ENCODE measurements at places on chromosomes 16 and 17.

DNA sequence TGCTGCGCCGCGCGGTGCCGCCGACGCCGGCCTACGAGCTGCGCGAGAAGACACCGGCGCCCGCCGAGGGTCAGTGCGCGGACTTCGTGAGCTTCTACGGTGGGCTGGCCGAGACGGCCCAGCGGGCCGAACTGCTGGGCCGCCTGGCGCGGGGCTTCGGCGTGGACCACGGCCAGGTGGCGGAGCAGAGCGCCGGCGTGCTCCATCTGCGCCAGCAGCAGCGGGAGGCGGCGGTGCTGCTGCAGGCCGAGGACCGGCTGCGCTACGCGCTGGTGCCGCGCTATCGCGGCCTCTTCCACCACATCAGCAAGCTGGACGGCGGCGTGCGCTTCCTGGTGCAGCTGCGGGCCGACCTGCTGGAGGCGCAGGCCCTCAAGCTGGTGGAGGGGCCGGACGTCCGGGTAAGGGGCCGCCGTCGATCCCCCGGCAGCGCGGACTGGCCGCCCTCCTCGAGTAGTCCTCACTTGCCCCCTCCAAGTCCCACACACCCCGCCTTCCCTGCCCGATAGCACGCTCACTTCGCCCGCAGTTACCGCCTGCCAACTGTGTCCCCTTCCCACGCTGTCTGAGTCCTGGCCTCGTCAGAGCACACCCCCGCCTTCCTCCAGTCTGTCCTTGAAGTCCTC lies 470 bp downstream of the MLYCD start:
- DNase-seq: peak; percentile 51

DNA sequence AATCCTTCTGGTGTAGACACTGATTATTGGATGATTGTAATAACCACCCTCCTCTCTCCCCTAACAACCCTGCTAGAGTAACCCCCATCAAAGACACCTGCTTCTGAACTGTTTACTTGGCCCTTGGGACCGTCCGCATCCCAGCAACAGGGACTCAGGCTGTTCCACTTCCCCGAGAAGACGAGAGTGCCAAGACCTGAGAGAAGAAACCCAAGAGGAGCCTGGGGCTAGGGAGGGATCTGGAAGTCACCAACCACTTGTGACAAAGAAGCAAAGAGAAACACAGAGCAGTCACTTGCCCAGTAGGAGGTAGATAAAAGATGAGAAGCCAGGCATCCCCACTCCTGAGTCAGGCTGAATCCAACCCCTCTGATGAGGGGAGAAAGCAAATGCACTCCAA lies 84.3 kb downstream of the CDH11 start:
- no peak for DNase-seq

GRCh38 chr16:14071576-14072271 lies 605 bp downstream of the MRTFB start:
- no peak for DNase-seq

DNA sequence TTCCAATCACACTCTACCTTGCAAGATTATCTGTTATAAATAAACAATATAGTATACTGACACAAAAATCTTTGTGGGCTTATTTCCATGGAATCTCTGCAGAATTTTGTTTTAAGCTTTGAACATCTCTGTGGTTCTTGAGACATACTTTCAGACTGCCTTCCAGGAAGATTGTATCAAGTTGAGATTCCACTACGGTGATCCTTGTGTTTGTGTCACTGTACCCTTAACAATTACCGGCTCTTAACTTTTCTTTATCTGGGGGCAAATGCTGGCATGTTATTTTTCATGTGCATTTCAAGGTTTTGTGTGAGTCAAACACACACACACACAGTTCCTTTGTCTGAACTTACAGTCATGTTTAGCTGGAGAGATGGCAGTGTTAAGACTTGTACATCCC lies 472.7 kb upstream of the HSBP1 start:
- DNase-seq: no peak

DNA sequence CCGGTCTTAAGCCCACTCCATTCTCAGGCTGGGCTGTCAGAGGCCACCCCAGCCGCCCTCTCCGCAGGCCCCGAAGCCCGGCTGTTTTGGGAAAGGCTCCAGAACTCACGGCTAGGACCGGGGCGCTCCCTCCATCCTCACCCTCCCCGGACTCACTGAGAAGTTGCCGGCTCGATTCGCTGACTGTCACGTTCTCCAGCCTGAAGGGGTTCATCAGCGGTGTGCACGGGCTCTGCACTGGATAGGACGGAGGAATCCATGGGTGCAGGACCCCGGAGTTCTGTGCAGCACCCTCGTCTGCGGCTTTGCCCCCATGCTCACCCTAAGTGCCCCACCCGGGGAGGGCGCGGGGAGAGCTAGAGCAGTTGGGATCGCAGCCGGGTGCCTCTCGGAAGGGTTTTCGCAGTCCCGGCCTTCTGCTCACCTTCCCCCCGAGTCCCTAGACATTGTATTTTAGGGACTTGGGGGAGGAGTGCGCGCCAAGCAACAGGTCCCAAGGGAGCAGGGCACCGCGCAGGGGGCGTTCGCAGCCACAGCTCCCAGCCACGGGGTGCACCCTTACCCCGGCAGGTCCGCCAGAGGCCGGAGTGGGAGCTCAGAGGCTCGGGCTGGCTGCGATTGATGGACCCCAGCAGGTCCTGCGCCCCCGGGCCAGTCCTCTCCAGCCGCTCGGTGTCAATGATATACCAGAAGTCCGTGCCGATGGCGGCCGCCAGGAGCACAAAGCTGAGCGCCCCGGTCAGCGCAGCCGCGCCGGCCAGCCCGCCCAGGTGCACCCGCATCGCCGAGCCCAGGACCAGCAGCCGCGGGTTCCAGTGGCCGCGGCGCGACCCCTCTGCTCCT lies 1.0 kb downstream of the TMEM114 start:
- DNase-seq: no peak

GRCh38 chr17:79412886-79413390 lies 197.9 kb downstream of the RBFOX3 start:
- no peak for DNase-seq

DNA sequence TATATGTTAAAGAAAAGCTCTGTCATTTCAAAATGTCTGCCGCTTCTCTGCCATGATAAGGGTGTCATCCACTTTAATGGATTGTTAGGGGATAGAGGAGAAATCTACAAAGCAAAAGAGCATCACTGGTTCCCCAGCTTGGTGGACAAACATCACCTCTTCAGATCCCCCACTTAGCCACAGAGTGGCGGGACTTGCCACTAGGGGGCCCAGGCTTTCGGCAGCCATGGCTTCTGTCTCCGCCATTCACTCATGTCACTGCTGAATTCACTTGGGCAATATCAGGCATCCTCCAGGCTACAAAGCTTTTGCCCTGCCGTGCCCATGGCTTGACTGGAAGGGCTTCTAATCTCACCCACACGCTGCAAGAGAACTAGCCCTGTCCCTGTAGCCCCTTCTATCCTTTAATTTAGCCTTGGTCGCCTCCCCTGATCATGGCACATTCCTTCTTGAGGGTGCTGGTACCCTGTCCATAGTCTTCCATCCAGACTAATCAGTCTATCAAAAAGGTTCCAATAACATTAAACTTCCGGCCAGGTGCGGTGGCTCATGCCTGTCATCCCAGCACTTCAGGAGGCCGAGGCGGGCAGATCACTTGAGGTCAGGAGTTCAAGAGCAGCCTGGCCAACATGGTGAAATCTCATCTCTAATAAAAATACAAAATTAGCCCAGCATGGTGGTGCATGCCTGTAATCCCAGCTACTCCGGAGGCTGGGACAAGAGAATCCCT lies 34.7 kb downstream of the SBK1 start:
- peak; percentile 58 for DNase-seq

GRCh38 chr16:30530163-30531037 lies 4.0 kb upstream of the ZNF768 start:
- DNase-seq: no peak

- no peak for DNase-seq
These were observed 70.6 kb downstream of the BCAS3 start for GRCh38 chr17:60748204-60748603.

GRCh38 chr17:79047291-79047920 lies 23.4 kb downstream of the C1QTNF1 start:
- DNase-seq: no peak

GRCh38 chr16:559411-560203 lies 587 bp upstream of the PRR35 start:
- no peak for DNase-seq

- no peak for DNase-seq
These were observed 74.3 kb downstream of the LMF1 start for GRCh38 chr16:896261-897199.

GRCh38 chr17:81906476-81907218 lies 4.6 kb downstream of the PCYT2 start:
- no peak for DNase-seq

- DNase-seq: no peak
These were observed 89.1 kb downstream of the SSH2 start for GRCh38 chr17:29840884-29841283.

DNA sequence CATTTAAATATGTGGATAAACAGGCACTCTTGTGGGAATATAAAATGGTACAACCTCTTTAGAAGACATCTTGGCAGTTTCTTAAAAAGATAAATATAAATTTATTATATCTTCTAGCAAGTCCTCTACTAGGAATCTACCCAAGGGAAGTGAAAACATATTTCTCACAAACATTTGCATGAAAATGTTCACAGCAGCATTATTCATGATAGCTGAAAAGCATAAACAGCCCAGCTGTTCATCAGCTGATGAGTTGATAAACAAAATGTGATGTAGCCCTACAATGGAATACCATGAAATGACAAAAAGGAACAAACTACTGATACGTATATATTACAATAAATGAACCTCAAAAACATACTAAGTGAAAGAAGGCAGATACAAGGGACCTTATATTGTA lies 12.0 kb downstream of the DGKE start:
- no peak for DNase-seq

DNA sequence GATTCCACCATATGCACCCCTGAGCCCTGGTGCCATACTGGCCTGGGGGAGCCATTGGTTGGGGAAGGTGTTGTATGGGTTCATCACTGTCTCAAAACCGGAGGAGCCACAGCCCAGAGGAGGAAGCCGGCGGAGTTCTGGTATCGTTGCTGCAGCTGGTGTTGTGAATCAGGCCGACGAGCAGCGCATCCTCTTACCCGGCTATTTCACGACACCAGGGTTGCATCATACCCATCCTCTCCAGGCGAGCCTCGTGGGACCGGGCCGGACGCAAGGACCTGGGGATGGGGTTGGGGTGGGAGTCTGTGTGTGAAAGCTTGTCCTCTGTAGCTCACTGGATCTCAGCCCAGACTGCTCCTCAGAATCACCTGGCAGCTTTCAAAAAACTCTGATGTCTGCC lies 6.6 kb upstream of the SLC12A3 start:
- DNase-seq: no peak

GRCh38 chr17:4307179-4307930 lies 43.6 kb upstream of the ANKFY1 start:
- no peak for DNase-seq

- no peak for DNase-seq
These were observed 98.2 kb downstream of the ADAMTS18 start for GRCh38 chr16:77336637-77337036.

DNA sequence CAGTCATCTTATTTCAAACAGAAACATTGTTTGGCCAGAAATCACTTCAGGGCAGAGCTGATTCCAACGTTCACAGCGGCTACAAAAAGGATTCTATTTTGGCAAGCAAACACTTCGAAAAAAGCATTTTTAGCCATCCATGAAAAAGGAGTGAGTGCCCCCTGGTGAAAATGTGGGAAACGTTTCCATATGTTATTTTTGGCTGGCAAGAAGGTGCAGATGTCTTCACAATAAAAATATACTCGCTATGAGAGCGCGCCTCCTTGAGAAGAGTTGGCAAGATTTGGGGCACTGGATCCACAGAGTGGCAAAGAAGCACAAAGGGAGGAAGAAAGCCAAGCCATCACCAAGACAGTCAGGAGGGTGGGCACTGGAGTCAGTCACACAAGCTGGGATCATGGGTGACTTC lies 191.1 kb downstream of the CHD9NB start:
- DNase-seq: no peak

DNA sequence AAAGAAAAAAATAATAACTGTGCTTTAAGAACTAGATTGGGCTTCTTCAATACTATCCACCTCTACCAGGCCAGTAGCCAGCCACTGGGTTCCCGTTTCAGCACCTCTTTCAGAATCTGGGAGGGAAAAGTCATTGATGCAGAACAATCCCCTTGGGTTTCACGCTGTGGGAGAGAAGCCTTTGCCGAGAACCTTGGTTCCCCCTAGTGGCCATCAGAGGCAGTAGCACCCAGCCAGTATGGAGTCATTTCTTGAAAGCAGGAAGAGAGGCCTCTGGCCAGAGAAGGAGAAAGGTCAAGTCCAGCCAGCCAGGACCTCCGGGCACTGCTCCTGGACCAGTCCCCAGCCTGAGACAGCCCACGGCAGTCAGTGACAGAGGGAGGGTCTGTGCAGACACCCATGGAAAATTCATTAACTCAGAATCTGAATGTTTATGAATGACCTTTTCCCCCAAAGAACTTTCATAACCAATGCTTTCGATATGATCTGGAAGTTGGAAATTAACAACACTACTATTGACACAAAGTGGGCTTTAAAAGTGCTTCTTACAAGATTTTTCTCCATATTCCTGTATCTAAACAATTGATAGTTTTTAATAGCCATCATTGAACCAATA lies 51.2 kb upstream of the CDH5 start:
- peak; percentile 26 for DNase-seq

- DNase-seq: no peak
These were observed 3.3 kb downstream of the SULT1A1 start for GRCh38 chr16:28606291-28607115.

DNA sequence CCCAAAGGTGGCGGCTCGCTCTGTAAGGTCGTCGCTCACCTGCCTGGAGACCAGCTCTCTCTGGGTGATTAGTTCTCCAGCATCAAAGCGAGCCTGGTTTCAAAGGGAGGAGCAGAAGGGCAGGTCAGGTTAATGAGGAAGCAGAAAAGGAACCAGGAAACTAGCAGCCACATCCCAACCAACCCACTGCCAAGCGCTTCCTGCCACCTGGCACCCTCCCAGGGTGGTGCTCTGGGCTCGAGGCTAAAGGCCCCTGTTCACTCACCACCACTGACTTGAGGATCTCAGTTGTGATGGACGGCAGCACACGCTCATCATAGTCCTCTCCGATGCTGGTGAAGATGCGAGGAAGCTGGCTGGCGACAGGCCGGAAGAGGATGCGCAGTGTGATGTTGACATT lies 5.6 kb downstream of the PHB1 start:
- no peak for DNase-seq

GRCh38 chr17:58371300-58371950 lies 19.4 kb upstream of the SUPT4H1 start:
- no peak for DNase-seq

DNA sequence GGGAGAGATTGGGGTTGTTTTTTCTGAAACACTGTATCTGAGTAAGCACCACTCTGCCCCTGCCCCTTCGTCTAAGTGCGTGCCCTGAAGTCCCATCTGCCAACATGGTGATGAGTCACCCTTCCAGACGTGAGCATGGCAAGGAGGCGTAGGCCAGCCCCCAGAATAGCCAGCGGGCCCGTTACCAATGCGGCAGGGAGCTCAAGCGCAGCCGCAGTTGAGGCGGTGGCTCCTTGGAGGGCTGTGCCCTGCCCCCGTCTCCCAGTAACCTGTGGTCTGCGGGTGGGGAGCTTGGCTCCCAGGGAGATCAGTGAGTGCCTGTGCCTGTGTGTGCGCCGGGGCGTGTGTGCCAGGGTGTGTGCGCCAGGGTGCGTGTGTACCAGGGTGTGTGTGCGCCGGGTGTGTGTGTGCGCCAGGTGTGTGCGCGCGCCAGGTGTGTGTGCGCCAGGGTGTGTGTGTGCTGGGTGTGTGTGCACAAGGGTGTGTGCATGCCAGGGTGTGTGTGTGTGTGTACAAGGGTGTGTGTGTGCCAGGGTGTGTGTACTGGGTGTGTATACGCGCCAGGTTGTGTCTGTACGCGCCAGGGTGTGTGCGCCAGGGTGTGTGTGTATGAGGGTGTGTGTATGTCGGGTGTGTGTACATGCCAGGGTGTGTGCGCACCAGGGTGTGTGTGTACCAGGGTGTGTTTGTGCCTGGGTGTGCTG lies 98.6 kb upstream of the CHMP6 start:
- DNase-seq: peak; percentile 75

- DNase-seq: no peak
These were observed 3.8 kb downstream of the NLRC5 start for GRCh38 chr16:56993204-56993603.

All from stimulated activated naive CD4-positive, alpha-beta T cell treated with Interleukin-2 at 50 U/mL for 16 hours (primary cell).